ENCODE measurements at places on chromosomes 11 and 22.

GRCh38 chr22:21014726-21015465 is at the start of gene P2RX6:
P2RX6 (plus strand) TSS chr22:21015165; CDS start chr22:21015175, 10 bp downstream.
- no peak for DNase-seq

- peak; percentile 12 for DNase-seq
These were observed 178.6 kb downstream of the MIAT start for GRCh38 chr22:26835929-26836528.

DNA sequence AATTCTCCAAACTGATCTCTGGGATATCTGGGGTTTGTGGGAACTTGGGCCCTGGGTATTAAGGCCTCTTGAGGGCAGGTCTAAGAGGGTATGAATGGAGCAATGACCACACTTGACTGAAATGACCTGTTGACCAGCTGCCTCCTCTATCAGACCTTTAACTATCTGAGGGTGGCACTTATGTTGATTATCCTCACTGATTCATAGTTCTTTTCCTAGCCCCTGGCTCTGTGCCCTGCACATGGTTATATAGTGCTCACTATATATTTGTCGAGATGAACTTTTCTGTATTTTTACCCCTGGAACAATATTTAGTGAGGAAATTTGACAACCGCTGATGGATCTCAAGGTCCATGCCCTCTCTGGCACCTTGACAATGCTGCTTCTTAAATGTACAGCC is 305.5 kb upstream of the PLET1 start:
- no peak for DNase-seq

DNA sequence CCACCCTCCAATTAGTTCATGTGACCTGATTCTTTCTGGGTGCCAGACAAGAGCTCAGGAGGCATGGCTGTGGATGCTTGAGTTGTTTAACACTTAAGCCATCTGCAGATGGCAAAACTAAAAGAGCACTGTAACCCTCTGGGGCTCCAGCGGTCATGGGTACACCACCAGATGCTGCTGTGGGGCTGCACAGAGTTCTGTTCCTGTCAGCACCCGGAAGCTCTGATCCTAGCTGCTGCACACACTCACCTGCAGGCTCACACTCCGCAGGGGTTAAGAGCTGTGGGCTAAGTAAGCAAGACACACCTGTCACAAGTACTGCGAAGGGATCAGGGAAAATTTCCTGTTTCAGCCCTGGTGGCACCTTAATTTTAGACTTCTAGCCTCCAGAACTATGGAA is 307.8 kb downstream of the C11orf87 start:
- DNase-seq, result no peak

DNA sequence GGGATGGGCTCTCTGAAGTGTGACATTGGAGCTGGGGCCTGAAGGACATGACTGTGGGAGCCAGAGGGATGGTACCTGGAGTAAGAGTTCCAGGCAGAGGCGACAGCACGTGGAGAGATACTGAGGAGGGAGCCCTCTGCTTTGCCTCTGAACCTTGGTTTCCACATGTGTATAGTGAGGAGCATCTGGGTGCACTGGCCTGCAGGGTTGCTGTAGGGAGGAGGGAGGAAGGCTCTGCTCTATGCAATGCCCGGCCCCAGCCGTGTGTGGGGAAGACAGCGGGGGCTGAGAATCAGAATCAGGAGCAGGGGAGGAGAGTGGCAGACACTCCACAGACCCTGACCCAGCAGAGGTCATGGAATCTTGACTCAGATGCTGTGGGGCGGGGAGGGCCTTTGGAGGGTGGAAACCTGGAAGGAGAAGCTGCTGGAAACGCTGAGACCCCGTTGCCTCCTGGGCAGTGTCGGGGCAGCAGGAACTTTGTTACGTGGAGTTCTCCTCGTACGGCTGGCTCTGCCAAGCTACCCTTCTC is 4.0 kb downstream of the SCYL1 start:
- DNase-seq, result no peak

- DNase-seq, result no peak
These were observed 9.7 kb downstream of the LRFN4 start for GRCh38 chr11:66866511-66866986.

- no peak for DNase-seq
These were observed 199.0 kb downstream of the GRIK4 start for GRCh38 chr11:120710354-120711131.

GRCh38 chr11:64419818-64420485 is 61.0 kb downstream of the RPS6KA4 start:
- DNase-seq, result no peak

DNA sequence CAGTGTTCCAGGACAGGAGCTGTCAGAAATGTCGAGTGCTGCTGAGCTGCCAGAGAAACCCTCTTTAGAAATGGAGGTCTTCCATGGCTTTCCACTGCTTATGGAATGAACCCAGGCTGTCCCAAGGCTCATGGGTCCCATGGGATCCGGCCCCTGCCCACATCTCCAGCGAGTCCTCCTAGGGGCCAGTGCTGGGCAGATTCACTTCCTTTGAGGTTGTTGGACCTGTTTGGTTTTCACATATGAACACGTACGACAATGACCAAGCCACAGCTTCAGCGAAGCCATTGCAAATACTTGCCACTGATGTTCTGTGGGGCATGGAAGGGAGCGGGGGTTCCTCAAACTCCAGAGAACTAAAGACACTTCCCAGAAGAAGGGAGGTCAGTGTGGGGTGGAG is 483.3 kb downstream of the TBC1D22A start:
- no peak for DNase-seq

DNA sequence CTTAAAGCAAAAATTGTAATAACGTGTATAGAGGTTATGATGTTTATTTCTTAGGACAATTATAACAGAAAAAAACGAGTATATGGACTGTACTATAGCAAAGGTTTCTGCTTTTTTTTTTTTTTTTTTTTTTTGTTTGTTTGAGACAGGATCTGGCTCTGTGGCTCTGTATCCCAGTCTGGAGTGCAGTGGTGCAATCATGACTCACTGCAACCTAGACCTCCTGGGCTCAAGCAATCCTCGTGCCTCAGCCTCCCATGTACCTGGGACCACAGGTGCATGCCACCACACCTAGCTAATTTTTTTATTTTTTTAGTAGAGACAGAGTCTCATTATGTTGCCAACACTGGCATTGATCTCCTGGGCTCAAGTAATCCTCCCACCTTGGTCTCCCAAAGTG is 39.2 kb downstream of the ZFTA start:
- no peak for DNase-seq

All from glomerular endothelial cell (primary cell).